ENCODE measurements at places on chromosomes 3 and 15.
A peak's percentile ranks its signal among the peaks of the same experiment; 100 is the strongest.

DNA sequence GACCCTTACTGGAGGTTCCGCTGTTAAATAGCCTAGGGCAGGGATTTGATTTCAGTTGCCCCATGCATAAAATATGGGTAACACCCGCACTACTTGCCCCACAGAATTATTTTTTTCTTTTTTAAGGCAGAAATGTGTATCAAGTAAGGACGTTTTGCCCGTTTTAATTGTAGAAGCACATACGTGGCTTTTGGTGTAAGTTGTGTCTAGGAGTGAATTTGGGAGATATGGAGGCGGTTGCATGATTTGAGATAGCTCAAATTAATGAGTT, 636 bp upstream of the LRRC58 start:
- no peak for DNase-seq

DNA sequence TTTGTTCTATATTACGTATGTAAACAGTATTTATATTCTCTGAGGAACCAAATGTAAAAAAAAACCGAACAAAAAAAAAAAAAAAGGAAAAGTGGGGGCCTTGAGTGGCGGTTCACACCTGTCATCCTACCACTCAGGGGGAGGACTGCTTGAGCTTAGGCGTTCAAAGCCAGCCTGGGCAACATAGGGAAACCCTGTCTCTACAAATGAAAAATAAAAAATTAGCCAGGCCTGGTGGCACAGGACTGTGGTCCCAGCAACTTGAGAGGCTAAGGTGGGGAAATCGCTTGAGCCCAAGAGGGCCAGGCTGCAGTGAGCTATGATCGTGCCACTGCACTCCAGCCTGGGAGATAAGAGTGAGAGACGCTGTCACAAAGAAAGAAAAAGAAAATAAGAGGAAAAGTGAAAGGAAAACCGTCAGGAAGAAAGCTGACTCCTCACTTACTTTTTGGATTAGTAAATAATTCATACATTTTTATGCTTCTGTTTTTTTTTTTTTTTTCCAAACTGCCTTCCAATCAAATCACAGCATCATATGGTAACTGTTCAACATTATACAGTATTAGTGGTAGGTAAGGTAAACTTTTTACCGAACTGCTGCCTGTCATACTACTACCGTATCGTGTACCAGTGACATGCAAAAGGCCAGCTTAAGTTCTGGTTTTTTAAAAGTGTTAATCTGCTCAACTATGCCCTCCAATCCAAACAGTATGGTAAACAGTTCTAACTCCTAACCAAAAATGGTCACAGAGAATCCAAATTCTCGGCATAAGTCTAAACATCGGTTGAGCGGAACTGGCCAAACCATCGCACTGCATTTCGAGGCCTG, 1.2 kb downstream of the PHC3 start:
- no peak for DNase-seq

- no peak for DNase-seq
These were observed 109.0 kb upstream of the ADAMTS9 start for GRCh38 chr3:64796607-64797399.

GRCh38 chr3:192514081-192514753, 213.1 kb downstream of the FGF12 start:
- peak; percentile 46 for DNase-seq

DNA sequence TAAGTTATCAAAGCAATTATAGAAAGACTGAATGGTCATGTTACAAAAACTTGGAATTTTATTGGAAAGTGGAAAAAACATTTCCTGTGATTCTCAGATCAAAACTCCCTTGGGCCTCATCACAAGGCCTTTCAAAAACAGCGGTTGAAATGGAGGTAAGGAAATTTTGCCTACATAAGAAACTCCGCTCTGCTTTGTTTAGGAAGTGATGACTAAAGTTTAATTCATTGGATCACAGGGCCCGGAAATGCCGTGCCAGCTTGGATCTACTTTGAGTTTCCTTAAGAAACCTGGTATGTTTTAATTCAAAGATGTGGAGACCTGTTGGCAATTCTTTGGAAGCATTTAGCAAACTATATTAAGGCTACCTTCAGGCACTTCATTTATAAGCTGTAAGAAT, 143.9 kb upstream of the MME start:
- DNase-seq = no peak

DNA sequence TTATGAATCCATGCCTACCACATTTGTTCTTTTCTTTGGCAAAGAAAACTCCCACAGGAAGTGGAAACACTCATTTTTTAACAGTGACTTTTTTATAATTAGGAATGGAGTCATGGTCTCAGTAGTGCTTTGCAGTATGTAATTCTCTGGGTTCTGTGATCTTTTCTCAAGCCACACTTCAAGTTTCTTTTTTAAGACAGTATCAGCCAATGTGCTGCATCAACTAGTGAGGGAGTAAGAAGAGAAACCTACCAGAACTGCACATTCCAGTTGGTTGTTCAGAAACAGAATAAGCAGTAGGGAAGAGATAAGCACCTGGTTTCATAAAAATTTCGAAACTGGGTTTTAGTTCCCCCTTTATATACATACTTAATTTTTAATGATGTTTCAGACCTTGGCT, 126.3 kb downstream of the FOXB1 start:
- no peak for DNase-seq

- no peak for DNase-seq
These were observed 463.1 kb upstream of the ARHGEF26 start for GRCh38 chr3:153658136-153658535.

GRCh38 chr3:100606894-100607512, 2.4 kb upstream of the ADGRG7 start:
- DNase-seq = no peak

DNA sequence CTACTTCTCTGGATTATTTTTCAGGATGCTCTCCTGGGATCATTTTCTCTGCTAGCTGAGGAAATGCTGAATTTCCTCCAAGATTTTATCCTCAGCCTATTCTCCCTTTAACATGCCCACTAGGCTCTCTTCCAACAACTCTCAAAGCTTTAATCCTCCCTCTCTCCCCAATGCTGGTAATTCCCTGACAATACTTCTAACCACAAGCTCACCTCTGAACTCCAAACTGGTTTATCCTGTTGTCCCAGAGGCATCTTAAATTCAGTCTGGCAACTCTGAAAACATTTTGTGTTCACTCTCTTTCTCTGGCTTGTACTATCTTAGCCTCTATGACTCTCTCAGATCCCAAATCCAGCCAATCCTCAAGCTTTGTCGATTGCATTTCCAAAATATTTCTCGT, 490.3 kb downstream of the MECOM start:
- DNase-seq = no peak

DNA sequence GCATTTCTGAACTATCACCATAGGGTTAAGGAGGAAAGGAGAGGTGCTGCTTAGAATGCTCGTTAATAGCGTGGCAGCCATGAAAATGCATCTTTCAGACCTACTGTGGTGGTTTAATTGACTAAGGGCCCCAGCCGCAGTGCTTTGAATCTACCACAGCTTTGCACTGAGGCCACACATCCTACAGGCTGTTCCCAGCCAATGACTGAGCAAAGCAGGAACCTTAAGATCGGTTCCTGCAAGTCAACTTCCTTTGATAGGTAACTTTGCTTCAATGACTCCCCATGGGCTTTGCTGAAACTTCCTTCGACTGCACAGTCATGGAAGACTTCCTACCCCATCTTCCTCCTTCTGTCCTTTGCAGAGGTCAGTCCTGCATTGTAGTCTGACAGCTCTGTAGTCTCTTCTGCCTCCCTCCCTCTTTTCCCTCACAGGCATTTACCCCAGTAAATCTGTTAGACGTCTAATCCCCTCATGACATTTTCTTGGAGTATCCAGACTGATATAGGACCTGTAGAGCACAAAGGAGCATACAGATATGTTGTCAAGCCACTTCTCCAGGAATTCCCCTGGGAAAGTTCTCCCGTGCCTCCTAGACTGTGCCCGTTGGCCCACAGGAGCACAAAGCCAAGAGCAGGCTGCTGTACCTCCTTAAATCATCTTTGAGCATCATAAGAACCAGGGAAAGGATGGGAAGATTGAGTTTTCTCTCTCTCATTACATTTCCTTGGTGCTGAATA, 2.6 kb upstream of the BCL2A1 start:
- DNase-seq = no peak

Data from neural crest cell (in vitro differentiated cells).